ENCODE measurements at places on chromosomes 2 and 18. TPM values are rescaled to one million over a fixed set of nuclear protein-coding genes. Genes with fewer than 3 reads are reported as not detected.

GRCh38 chr2:72837171-72837570 is 11.3 kb upstream of the EXOC6B start:
- no peak for DNase-seq

DNA sequence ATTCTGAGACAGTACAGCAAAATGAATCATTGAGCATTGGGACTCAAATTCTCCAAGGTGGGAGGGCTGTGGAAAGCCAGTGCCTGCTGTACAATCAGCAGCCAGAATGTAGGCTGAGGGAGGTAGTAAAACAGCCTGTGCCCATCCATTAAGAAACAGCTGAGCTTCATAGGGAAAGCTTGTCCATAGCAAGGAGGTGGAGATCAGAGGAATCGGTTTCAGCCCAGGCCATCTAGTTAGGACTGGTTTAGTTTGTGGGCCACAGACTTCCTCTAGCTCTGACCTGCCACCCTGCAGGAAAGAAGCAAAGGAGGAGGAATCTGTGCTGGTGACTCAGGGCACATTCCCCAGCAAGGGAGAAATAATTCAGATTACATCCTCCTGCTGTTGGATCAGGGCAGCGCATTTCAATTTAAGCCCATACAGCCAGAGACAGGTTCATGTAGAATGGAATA is 333.4 kb downstream of the SETBP1 start:
- peak; percentile 82 for DNase-seq

GRCh38 chr2:160156665-160157064 is 43.4 kb downstream of the ITGB6 start:
- DNase-seq, result peak; percentile 65

DNA sequence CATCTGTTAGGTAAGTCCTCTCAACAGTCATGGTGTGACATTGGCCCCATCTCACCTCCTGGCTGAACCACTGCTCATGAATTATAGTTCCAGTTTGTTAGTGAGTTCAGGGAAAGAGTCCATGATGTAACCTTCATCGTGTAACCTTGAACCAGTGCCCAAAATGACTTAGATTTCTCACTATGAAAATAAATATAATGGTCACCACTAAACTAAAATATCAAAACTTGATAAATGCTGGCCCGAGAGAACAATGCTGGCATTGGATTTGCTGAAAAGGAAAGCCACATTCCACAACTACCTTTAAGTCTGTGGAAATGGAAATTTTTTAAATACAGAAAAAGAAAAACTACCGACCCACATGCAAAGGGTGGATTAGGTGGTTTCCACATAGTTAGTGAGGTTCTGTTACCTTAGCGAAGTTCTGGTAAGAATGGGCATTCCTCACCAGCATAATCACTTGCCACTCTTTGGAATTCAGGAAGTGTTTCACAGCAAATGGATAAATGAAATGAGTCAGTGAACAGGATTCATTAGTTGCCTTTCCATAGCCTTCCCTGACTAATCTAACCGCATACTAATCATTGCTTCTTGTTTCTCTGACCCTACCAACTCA is 133.9 kb upstream of the CTAGE1 start:
- peak; percentile 100 for DNase-seq

GRCh38 chr2:65557616-65558573 is 125.5 kb upstream of the SPRED2 start:
- no peak for DNase-seq

The CROCC2 gene
- not detected for total RNA-seq

GRCh38 chr2:138012968-138013367 is 48.7 kb downstream of the HNMT start:
- DNase-seq, result no peak

DNA sequence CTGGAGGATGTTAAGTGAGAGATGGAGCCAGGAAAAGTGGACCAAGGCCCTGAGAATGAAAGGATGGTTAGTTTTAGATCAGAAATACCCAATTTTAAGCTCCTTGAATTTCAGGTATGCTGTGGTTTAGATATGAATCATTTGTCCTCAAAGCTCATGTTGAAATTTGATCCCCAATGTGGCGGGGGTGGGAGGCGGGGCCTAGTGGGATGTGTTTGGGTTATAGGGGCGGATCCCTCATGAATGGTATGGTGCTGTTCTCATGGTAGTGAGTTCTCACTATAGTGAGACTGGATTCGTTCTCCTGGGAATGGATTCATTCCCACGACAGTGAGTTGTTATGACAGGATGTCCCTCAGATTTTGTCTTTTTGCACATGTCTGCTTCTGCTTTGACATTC is 11.4 kb downstream of the MYO5B start:
- DNase-seq, result peak; percentile 76

The CRYBA2 gene
- total RNA-seq, result not detected

DNA sequence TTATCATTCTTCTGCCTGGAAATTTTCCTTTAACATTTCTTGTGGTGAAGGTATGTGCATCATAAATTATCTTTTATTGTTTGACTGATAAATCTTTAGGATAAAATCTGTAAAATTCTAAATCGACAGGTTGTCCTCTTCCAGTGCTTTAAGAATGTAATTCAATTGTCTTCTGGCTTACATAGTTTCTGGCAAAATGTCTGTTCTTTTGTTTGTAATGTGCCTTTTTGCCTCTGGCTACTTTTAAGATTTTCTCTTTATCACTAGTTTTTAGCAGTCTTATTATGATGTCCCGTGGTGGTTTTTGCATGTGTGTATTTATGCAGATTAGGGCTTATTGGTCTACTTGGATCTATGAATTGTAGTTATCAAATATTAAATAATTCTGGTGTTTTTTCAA is 203.6 kb upstream of the COPS8 start:
- no peak for DNase-seq

- DNase-seq, result no peak
These were observed 102.9 kb downstream of the OSR1 start for GRCh38 chr2:19255481-19255880.

- peak; percentile 29 for DNase-seq
These were observed 188.6 kb downstream of the CD226 start for GRCh38 chr18:69759046-69759445.

DNA sequence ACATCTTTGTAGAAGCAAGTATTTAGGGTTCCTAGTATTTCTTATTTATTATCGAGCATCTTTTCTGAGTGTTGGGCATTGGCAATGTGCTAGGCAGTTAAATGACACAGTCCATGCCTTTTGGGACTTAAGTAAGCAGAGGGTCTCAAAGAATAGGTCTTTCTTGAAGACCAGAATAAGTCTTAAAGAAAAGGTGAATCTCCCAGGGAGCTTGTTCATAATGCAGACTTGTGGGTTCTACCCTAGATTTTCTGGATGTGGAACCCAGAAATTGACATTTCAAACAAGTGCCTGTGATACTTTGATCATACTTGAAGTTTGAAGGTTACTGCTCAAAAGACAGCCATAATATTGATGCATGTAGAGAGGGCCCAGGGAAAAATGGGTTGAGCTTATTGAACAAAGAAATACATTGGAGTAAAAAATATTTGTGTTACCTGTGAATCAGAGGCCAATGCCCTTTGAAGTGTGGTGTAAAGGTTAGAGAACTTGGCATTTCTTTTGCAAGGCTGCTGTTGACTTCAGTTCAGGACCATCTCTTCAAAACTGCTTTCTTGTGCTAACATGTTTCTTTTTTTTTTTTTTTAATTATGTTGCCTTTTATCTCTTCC is 24.4 kb downstream of the RPL37A start:
- no peak for DNase-seq

The TNFRSF11A gene
- total RNA-seq, result 0.75 TPM

GRCh38 chr18:51537487-51537886 is 340.0 kb upstream of the MEX3C start:
- DNase-seq, result no peak

The CCDC178 gene
- total RNA-seq, result not detected

DNA sequence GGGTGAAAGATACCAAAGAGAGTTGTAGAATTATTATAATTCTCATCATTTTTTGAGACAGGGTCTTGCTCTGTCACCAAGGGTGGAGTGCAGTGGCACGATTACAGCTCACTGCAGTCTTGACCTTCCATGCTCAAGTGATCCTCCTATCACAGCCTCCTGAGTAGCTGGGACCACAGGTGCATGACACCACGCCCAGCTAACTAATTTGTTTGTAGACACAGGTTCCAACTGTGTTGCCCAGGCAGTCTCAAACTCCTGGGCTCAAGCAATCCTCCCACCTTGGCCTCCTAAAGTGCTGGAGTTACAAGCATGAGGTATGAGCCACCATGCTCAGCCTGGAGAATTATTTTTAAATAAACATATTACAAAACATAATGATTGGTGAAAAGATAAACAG is 92.8 kb upstream of the MSH6 start:
- no peak for DNase-seq

GRCh38 chr2:228629251-228629650 is 447.8 kb upstream of the SPHKAP start:
- no peak for DNase-seq

- DNase-seq, result peak; percentile 74
These were observed 118.6 kb downstream of the RBMS1 start for GRCh38 chr2:160375037-160375436.

The CCBE1 gene
- total RNA-seq, result 4.1 TPM

DNA sequence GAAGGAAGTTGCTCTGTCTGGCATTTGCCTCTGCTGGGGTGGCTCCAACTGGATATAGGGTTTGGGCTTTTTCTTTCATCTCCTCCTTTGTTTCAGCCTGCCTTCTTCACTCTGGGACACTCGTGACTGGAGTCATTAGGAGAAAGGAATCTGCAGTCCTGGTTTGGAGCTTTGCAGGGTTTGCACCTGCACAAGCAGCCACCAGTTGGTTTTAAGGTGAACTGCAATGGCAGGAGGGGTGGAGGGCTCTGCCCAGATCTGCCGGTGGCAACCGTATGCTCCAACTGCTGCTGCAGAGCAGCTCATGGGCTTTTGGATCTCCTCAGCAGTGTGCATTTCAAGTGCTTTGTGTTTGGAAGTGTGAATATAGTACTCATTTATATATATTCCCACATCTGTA is 131.3 kb upstream of the MGAT5 start:
- no peak for DNase-seq

DNA sequence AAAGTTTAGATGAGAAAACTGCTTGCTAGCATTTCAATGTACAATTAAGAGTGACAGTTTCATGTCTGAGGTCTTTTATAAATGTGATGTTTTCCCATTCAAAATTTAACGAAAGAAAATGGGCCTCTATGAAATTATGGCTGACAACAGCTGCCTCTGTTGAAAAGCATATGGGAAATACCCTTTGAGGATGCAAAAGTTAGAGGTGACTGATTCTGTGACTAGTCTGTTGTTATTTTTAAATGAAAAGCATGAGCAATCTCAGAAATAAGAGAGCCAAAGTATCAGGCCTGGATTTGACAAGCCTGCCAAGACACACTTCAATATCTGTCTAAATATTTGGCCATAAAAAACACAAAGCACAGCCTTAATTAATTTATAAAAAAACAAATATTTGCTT is 580.8 kb downstream of the ERBB4 start:
- no peak for DNase-seq

The INHA gene
- total RNA-seq, result 0.52 TPM

The PCGF1 gene
- 17.9 TPM for total RNA-seq

DNA sequence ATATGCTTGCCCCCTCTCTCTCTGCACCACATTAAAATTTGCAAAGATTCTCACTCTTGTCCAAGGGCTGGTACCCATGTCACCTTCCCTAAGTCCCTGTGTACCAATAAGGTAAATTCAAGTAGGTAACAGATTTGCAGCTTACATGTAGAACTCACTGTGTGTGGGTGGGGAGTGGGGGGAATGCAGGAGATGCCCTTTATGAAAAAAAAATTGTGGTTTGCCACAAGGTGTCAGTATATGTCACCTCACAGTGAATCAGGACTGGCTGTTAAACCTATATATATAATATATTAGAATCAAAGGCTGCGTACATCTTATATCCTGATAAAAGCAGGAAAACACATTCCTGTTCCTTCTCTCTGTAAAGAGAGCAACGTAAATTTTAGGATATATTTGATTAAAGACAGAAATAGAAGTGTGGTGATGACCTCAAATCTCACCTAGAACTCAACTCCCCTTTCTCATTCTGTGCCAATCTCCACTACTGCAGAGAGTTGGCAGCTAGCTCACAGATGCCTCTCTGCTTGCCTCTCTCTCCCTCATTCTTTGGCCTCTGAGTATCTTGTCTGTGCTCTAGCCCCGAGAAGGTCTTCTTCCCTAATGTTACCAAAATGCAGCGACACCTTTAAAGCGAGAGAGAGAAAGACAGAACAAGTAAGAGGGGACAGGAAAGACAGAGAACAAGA is 536 bp downstream of the XDH start:
- DNase-seq, result no peak

DNA sequence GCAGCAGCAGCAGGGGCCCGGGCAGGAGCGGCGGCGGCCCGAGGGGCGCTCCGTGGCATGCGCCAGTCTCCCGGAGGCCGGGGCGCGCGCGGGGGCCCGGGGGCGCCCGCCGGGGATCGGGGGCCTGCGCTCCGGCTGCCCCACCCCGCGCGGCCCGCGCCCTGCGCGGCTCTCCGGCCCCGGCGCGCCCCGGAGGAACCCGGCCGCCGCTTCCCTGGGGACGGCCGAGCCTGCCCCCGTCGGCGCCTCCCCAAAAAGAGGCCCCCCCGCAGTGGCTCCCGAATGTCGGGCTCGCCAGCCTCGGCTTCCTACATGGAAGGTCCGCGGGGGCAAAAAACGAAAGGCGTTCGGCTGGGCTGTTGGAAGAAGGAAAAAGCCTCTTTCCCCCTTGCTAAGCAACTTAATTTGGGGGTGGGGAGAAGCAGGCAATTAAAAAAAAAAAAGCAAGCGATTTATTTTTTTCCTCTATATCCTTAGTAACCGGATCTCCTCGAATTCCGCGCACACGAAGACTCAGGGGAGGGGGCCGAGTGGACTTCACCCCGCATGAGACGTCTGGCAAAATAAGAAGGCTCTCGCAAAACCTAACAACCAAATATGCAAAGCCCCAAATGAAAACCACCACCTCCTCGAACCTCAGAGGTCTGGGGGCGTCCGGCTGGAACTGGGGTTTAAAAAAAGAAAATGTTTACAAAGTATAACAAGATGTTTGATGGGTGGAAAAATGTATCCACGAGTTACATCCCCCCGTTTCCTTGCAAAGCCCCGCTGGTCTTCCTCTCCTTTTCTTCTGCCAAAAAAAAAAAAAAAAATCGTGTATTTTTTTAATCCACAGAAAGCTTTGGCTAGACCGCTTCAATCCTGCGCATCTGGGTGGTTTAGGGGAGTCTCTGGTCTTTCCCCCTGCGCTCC is at the start of gene SMAD7:
Gene SMAD7 (minus strand): TSS at position 430 of the 912 bp plus-strand sequence. CDS start 541 bp downstream, outside the sequence.
- no peak for DNase-seq

Data from astrocyte (in vitro differentiated cells and primary cell).